ENCODE measurements at places on chromosomes 4 and X.

DNA sequence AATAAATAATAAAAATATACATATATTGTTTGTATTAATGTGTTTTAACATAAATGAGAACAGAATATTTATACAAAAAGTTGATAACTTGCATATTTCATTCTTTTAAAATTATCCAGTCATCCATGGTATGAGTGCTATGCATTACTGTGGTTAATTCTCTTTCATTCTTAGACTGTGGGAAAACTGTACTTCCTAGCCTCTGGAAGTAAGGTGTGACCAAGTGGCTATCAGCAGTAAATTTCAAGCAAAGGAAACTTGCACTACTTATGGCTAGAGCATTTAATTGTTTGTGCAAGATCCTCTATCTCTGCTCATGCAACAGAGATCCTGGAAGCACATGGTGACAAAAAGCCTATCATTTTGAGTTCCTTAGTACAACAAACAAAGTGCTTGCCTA lies 1054.5 kb upstream of the PABPC4L start:
- no peak for DNase-seq

- no peak for DNase-seq
These were observed 90.4 kb upstream of the PCDH10 start for GRCh38 chr4:133058701-133059100.

DNA sequence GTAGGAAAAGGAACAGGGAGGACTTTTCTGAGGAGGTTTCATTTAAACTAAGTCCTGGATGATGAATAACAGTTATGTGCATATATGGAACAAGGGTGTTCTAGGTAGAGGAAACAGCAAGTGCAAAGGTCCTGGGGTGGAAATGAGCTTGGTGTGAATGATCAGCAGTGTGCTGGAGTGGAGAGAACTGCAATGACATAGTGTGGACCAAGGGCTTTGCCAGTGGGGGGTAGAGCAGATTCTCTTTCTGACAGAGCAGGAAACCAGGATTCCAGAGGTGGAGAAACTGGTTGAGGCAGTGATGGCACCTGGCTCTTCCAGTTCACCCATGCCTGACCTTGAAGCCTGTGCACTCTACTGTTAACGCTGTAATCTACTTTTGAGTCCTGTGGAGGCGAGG lies 1.7 kb downstream of the PPP1R3F start:
- DNase-seq = no peak

- DNase-seq = no peak
These were observed 138.8 kb upstream of the IL15 start for GRCh38 chr4:141497627-141498026.

Measured in NCI-H1092 treated with DMSO at 0.1 percent for 48 hours (cell line).